ENCODE measurements at places on chromosomes 6 and 20.
A peak's percentile ranks its signal among the peaks of the same experiment; 100 is the strongest.

- no peak for DNase-seq
Observed at GRCh38 chr6:105795913-105796517, 290.1 kb upstream of the PRDM1 start.

DNA sequence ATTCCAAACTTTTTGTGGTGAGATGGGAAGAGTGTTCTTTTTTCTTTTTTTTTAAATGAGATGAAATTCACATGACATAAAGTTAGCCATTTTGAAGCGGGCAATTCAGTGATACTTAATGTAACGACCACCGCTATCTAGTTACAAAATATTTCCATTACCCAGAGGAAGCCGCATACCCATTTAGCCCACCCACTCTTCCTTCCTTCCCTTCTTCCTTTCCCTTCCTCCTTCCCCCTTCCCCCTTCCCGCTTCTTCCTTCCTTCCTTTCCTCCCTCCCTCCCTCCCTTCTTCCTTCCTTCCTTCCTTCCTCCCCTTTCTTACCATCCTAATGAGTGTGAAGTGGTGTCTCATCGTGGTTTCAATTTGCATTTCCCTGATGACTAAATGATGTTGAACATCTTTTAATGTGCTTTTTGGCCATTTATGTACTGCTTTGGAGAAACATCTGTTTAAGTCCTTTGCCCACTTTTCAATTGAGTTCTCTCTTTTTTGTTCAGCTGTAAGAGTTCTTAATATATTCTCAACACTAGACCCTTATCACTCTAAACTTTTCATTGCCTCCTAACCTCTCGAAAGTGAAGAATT lies 371.1 kb downstream of the FARS2 start:
- DNase-seq, result no peak

DNA sequence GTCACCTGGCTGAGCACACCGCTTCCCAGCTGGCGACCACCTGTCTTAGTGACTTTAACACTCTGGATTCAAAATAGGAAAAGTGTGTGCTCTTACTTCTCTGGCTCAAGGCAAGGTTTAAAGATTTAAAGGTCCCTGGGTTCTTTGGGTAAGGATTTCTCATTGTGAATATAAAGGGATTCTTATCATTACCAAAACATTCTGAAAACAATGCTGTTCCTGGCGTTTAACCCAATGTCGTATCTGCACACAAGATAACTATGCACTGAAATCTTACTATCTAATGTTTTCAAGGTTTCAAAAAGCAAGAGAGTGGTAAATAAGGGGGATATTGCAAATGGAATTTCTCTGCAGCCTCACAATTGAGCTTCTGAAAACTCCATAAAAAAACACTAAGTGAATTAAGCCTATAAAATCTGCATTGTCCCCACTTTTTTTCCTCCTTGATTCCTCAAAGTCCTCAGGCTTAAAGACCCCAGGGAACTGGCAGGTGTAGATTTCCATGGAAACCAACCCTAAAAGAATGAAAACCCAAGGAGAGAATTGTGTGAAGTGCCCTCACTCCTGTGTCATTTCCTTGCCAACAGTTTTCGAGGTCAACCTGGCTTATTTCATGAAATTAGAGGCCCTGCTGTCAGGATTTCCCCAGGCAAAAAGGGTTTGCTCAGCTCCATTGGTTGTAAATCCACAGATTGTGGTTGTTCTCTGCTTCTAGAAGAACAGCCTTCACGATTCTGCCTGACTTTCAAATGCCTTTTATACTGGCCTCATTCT lies 44.0 kb downstream of the BMP2 start:
- DNase-seq, result no peak

GRCh38 chr6:143971482-143972205 lies 36.4 kb downstream of the PLAGL1 start:
- no peak for DNase-seq

DNA sequence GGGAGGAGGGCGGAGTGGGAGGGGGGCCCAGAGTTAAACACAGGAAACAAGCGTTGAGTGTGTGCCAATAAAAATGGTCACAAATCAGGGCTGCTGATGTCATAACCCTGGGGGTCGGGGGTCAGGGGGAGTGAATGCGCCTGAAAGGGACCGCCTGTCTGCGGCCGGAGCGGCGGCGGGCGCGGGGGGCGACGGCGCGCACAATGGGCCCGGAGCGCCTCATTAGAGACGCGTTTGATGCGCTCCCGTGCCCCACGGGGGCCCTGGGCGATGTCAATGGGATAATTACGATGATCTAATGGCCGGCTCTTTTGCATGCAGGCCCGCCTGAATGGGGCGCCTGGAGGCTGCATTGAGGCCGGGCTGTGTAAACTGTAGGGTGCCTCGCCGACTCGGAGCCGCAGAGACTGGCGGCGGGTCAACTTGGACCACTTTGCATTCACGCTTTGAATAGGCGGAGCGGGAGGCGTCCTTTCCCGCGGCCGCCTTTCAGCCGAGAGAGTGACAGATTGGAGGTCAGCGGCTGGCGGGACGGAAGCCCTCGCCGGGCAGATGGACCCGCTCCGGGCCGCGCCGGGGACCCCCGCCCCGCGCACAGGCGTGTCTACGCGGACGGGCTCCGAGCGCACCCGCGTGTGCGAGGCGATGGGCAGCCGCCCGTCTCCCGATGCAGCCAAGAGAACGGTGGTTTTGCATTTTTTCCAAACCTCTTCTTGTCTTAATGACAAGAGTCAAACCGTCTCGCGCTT lies 296.1 kb downstream of the TFAP2C start:
- DNase-seq, result peak; percentile 84

GRCh38 chr20:44415833-44416715 lies 59.6 kb upstream of the TTPAL start:
- no peak for DNase-seq

GRCh38 chr6:106807947-106808611 lies 166.4 kb downstream of the CD24 start:
- DNase-seq, result no peak

DNA sequence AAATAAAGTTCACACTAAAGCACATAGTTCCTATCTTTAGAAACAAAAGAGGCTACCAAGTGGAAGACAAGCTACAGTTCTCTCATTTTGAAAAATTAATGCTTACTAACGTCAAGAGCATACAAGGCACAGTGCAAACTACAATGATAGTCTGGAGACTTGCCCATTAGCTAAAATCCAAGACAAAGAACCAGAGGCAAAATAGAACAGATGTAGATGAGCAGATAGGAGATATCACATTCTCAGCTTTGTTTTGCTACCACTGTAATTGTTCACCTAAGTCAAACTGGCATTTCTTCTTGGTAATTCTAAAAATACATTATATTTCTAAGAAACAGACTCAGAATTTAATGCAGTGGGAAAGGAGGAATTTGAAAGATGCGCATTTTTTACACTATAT lies 5.2 kb downstream of the TMEM30A start:
- no peak for DNase-seq

- DNase-seq, result no peak
Observed at GRCh38 chr6:43386492-43386891, 17.0 kb upstream of the ZNF318 start.

GRCh38 chr20:5077761-5078387 lies 41.9 kb downstream of the PCNA start:
- no peak for DNase-seq

- DNase-seq, result no peak
Observed at GRCh38 chr20:25484224-25484846, 76.9 kb downstream of the GINS1 start.

DNA sequence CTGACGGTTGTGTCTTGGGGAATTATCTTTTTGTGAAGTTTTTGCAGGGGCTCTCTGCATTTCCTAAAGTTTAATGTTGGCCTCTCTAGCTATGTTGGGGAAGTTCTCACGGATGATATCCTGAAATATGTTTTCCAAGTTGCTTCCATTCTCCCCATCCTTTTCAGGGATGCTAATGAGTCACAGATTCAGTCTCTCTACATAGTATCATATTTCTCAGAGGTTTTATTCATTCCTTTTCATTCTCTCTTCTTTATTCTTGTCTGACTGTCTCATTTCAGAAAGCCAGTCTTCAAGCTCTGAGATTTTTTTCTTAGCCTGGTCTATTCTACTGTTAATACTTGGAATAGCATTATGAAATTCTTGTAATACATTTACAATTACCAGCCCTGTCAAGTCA lies 61.3 kb downstream of the UNC5CL start:
- DNase-seq, result no peak

DNA sequence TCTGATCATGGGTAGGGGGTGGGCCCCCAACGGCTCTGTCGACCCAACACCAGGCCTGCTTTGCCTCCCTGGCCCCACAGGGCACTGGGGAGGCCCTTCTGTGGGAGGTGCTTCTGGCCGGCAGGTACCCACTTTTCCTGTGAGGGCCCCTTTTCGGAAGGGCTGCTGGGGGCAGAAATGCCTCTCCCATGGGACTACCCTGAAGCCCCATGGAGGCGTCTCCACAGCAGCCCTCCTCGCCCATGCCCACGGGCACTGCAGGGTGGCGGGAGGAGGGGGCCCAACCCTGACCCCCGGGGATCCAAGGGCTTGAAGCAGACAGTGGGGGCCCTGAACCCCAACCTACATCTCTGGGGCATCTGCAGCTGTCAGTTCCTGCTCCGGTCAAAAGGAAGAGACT lies 2.3 kb downstream of the BIRC7 start:
- DNase-seq, result no peak

DNA sequence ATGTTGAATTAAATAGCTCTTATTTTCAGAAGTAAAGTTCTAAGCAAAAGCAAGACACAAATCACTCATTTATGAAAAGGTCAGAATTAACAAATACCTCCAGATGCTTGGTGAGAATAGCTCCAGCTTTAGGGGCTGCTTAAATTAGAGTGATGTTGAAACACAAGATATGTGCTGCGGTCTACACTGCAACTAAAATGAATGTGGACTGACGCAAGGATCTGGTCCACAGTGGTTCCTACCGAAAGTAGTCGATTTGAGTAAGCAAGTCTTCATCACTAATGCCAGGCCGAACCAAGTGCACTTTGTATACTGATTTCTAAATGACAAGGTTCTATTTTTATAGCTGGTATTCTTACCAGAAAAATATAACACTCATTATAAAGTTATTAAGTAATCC lies 96.3 kb downstream of the PRDM1 start:
- DNase-seq, result no peak

DNA sequence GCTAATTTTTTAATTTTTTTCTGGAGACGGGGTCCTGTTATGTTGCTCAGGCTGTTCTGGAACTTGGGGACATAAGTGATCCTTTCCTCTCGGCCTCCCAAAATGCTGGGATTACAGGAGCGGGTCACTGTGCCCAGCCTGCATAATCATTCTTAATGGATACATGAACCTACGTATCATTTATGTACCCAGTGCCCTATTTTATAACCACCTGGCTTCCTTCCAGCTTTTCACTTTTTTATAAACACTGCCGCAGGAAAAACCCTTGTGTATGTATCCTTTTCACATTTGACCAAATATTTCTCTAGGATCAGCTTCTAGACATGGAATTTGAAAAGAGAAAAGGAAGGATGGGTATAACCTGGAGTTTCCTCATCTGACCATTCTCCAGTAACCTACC lies 85.6 kb upstream of the RIN2 start:
- no peak for DNase-seq

- DNase-seq, result no peak
Observed at GRCh38 chr6:137089305-137089704, 44.5 kb upstream of the IL20RA start.

DNA sequence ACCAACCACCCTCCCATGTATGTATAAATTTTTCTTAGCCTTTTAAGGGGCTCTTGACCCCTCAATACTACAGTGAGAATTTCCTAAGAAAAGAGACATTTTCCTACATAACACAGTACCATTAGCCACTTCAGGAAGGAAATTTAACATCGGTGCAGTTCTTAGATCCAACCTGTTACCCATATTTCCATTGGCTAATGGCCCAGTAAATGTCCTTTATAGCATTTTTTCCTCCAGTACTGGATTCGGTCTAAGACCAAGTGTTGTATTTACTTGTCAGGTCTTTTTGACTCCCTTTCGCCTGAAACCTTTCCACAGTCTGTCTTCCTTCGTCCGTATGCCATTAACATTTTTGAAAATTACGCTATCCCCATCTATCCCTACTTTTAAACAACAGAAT lies 173.4 kb upstream of the PMEPA1 start:
- no peak for DNase-seq

DNA sequence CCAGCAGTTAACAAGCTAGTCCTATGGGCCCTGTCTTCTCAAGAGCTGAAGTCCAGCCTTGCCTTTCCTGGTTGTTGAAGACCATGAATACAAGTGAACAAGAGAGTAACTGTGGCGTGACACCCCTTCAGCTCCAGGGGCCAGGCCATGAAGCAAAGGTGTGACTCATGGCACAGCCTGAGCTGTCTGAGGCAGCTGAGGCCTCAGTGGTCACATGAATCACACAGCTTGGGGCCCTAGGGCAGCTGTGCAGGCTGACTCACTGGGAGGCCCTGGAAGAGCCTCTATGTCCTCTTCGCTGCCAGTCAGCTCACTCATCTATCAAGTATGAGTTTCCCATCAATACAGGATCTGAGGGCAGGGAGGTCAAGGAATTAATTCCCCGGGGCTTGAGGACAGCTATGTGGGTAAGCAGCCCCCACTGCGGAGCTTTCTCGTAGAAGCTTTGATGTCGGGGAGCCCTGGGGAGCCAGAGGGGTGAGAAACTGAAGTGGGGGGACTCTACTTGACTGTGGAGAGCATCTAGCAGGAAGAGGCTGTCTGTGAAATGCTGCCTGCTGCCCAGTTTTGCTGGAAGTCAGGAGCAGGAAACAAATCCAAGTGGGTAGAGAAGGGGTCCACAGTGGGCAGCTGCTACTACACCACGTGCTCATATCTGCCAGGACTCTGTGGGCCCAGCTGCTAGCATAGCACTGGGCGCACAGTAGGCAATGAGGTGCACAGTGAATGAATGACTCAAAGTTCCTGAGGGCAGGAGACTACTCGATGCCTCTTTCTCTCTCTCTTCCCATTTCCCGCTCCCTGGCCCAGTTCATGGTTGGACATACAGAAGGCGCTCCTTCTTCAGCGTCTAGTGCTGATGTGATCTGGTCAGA lies 13.7 kb upstream of the FAM83C start:
- DNase-seq, result no peak

DNA sequence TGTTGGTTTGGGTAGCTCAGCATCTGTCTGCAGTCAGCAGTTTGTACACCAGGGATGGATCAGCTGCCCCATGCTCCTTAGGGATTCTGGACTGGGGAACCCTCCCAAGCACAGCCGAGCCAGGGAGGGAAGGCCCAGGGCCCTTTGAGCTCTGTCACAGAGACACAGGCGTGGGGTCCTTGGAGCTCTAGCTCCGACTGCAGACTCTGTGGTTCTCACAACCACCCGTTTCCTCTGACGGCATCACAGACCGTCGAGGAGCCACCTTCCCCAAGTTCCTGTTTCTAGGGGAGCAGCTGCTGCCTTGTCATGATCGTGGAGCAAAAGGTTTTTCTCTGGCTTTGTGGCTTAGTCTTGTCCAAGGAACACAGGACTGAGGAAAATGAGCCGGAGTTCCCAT lies at the start of gene SLA2:
TSS of gene SLA2 (minus strand) at position 199 of the 400 bp plus-strand sequence. CDS start 4,861 bp downstream, outside the sequence.
- DNase-seq, result no peak

- DNase-seq, result no peak
Observed at GRCh38 chr20:43702502-43702901, 24.3 kb downstream of the GTSF1L start.

- no peak for DNase-seq
Observed at GRCh38 chr6:2831392-2831791, 10.3 kb downstream of the SERPINB1 start.
